Bronchus fibroblast of lung (primary cell): ENCODE measurements at places on chromosomes 11 and 22. TPM values are rescaled to one million over a fixed set of nuclear protein-coding genes. Genes with fewer than 3 reads are reported as not detected.

Gene KCNK4
- total RNA-seq = not detected in 2 replicates

Gene MMP8
- not detected in 2 replicates for total RNA-seq

Gene KLHL35
- total RNA-seq = 1.0 and 1.2 TPM in 2 replicates

Gene MIOX
- total RNA-seq = 0.17 TPM in 1 of 2 replicates, not detected in the other

Gene MMP26
- not detected in 2 replicates for total RNA-seq
